ENCODE measurements at places on chromosomes 12 and 14. TPM values are rescaled to one million over a fixed set of nuclear protein-coding genes. Genes with fewer than 3 reads are reported as not detected.

The CLEC12A gene
- not detected for total RNA-seq

The PLA2G1B gene
- total RNA-seq, result not detected

The MUCL1 gene
- total RNA-seq, result not detected

The TPPP2 gene
- not detected for total RNA-seq

The SPTSSA gene
- total RNA-seq, result 9.7 TPM

The SSTR1 gene
- total RNA-seq, result 0.23 TPM

Measured in pericardium fibroblast (primary cell).